ENCODE measurements at places on chromosomes 5 and 9.

DNA sequence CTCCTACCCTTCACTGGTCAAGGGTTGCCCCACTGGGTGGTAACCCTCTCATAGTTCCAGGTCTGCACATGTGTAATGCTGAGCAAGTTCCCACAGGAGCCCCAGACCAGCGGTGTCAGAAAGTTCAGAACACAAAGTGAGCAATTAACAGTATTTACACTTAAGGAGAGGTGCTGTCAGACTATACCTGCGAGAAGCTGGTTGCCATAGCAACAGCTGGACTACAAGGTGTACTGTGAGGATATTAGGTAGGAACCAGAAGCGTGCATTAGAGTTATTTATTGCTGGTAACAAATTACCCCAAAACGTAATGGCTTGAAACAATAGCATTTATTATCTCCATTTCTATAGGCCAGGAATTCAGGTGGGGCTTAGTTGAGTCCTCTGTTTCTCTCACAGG is 317.0 kb upstream of the RPS23 start:
- DNase-seq, result no peak

- peak; percentile 47 for DNase-seq
Measured at GRCh38 chr9:83937861-83938455, 16.7 kb upstream of the KIF27 start.

DNA sequence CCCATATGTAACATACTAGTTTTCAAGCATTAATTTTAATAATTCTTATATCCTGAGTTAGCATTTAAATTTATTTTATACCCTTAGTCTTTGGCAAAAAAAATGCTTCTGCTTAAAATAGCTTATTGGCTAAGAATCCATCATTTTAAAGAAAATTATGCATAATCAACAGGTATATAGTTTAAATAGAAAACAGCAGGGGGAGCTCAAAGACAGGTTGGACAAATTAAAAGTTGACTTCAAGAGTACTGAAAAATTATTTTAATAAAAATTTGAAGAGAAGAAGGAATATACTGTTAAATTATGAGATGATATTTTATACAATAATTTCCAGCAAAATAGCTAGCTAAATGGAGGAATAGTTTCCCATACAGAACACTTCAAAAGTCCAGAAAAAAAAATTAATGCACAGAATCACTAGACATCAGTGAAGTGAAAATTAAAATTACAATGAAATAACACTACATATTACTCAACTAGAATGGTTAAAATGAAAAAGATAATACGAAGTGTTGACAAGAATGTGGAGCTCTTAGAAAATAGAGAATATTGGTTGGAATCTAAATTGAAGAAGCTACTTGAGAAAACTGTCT is 387.1 kb downstream of the PDE4D start:
- peak; percentile 54 for DNase-seq

GRCh38 chr9:124363326-124364096 is 51.7 kb downstream of the PSMB7 start:
- no peak for DNase-seq

- DNase-seq, result no peak
Measured at GRCh38 chr5:116908537-116908936, 333.9 kb upstream of the SEMA6A start.

DNA sequence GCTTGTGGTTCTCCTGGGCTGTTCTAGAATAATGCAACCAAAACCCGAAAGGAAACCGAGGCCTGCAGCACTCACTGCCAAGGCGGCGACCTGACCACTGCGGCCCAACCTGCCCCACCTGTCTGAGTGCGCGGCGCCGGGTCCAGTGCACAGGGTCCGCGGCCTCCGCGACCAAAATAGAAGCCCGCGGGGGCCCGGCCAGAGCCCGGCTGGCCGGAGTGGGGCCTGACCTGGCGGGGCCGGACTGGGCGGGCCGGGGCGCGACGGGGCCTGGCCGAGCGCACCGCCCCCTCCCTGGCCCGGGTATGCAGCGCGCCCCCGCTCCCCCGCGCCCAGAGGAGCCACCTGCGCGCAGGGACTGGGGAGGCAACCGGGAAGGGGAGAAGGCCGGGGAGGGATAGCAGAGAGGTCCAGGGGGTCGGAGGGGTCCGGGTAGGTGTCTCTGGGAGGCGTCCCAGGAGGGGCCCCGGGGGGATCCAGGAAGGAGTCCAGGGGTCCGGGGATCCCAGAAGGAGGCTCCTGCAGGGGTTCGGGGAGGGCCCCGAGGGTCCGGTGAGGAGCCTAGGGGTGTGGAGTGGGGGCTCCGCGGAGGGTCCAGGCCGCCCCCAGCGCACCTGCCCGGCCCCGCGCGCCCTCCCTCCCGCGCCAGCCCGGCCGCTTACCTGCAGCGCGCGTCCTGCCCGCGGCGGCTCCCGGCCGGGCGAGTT is 503 bp downstream of the SEMA4D start:
- DNase-seq, result no peak

- no peak for DNase-seq
Measured at GRCh38 chr5:116453988-116454411, 120.6 kb downstream of the SEMA6A start.

DNA sequence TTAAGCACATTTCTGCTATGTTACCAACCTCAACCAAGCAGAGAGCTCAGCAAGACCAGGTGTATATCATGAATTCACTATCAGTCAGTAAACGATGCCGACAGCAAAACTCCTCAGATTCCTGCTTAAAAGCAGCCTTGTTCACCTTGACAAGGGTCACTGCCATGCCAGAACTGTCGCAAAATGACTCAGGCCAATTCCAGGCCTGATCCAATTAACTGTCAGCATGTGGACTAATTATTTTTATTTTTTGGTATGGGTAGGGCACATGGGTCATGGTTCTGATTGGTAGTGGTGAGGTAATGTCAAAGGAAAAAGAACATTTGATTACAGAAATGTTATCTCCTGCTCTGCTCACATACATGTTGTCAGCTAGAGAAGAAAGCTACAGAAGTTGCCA is 214.2 kb upstream of the OTULINL start:
- DNase-seq, result no peak

GRCh38 chr9:128683340-128684064 is 5.5 kb upstream of the SET start:
- DNase-seq, result no peak

DNA sequence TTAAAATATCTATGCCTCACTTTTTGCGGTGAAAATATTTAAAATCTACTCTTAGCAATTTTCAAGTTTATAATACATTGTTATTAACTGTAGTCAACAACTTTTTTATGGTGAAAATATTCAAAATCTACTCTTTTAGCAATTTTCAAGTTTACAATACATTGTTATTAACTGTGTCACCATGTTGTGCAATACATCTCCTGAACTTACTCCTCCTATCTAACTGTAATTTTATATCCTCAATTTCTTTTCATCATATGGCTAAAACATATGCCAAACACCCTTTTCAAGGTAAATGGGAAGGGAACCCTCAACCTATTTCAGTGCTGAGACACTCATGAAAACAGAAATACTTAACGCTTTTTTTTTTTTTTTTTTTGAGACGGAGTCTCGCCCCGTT is 982.7 kb upstream of the DMAC1 start:
- DNase-seq, result no peak

DNA sequence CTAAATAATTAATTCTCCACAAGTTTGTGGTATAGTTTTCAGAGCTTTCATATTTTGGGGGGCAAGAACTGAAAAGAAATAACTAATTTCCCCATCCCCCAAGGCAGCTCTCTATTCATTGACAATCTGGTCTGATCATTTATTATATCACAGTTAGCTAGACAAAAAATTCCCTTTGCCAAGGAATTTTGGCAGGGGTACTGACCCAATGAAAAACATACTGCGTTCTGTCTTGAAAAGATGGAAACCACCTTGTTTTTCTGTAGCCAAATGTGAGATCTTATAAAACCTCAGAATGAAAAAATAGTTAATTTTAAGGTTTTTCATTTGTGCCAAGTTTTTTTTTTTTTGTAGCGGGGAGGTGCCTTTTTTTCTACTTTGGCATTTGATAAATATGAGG is 1008.9 kb downstream of the EFNA5 start:
- DNase-seq, result no peak

DNA sequence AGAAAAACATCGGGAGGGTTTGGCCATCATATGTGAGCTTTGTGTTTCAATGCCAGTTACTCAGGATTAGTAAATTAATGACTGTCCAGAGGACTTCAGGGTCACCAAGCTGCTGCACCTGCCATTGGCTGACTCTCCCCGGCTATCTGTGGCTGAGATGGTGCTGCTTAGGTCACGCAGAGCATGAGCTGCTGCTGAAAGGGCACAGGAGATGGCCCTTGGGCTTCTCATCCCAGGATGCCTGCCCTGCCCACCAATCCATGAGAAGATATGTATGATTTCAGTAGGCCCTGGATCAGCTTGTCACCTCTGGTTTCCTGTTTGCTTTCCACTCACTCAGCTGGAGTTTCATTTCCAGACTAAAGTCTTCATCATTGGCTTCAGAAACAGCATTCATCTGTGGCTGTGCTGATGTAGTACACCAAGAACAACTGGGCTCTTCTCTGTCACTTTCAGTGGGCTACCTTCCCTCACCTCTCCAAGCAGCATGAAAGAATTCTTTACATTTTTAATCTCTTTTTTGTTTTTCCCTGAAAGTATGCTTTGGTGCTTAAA is 2.4 kb upstream of the CATSPER3 start:
- no peak for DNase-seq

DNA sequence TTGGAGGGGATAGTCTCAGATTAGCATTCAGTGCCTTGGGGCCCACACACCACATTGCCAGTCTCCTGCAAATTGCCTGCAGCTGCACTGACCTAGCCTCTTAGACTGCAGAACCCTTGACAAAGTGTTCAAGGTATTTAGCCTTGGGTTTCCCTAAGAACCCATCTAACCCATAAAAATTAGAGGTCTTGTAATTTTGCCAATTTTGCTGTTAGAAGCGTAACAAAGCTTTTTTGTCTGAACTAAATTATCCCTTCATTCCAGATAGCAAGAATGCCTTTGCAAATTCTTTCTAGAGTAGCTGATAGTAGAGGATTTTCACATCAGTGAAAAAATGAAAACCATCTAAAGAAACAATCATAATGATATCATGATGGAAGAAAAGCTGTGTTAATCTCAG is 74.0 kb upstream of the CCNG1 start:
- DNase-seq, result no peak

- peak; percentile 44 for DNase-seq
Measured at GRCh38 chr9:114033397-114034103, 44.5 kb downstream of the AMBP start.

DNA sequence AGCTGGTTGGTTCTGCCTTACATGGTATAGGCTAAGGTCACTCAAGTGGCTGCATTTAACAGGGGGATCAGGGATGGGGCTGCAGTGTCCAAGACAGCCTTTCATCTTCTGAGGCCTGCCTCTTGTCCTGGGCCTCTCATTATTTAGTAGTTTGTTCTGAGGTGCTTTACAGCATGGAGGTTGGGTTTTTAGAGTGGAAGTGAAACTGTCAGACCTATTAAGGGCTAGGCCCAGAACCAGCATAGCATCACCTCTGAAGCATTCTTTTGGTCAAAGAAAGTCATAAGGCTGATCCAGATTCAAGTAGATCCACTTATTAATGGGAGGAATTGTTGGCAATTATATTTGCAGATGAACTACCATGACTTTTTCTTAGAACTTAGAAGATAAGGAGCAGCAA is 146.0 kb upstream of the NMUR2 start:
- DNase-seq, result no peak

DNA sequence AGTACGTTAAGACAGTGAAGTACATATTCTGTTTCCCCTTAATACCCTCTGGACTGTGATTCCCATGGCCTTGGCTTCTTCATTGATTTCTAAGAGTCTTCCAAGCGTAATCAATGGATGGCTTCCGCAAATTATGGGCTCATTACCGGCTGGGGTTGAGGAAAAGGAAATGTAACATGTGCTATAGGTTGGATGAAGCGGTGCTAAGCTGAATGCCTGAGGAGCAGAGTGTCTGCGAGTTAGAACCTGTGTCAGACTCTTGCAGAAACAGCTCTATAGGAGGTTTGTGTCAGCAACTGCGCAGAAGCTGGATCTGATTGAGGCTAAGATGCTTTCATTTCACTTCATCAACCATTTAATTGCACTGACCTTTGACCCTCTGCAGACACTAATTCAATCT is 114.3 kb upstream of the CDH18 start:
- DNase-seq, result no peak

GRCh38 chr9:117284414-117284813 is 130.4 kb downstream of the ASTN2 start:
- DNase-seq, result no peak

- no peak for DNase-seq
Measured at GRCh38 chr5:148391422-148391821, 7.7 kb downstream of the FBXO38 start.

DNA sequence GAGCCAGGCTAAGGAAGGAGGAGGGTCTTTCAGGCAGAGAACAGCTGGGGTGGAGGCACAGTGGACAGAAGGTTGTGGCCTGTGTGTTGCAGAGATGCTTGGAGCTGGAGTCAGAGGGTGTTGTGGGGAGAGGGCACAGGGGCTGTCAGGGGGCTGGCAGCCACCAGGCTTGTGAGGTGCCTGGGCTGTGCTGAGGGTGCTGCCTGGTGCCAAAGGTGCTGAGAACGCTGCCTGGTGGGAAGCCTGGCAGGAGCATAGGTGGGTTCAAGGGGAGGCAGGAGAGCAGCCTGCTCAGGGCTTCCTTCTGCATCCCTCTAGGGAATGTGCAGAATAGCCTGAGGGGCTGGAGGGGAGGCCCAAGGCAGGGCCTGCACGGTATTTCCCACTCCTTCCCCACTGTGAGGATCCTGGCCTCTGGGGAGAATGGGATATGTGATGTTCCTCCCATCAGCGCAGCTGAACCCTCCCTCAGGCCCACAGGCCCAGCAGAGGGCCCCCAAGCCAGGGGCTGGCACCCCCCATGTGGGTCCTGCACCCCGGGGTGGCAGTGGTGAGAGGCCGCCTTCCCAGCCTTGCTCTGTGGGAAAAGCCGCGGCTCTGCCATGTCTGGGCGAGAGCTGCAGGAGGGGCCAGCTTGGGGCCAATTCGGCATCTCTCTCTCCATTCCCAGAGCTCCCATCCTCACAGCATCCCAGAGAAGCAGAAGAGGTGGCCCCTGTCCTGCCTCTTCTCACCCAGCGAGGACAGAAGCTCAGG is 76.3 kb downstream of the CACNA1B start:
- no peak for DNase-seq

- no peak for DNase-seq
Measured at GRCh38 chr9:89548071-89548638, 50.2 kb upstream of the SEMA4D start.

DNA sequence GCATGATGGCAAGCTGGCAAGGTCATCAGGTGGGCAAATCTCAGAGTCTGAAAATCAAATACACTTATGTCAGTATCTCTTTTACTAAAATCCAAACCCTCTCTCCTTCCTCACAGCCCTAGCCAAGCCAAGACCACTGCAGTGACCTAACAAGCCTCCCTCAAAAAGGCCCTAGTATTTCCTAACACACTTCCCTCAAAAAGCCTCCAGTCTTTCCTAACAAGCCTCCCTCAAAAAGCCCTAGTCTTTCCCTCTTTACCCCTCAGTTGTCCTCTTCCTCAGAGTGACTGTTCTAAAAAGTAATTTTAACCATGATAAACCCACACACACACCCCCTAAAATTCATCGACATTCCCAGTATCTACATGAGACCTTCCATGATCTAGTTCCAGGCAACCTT is 140.0 kb downstream of the CDK5RAP2 start:
- no peak for DNase-seq

DNA sequence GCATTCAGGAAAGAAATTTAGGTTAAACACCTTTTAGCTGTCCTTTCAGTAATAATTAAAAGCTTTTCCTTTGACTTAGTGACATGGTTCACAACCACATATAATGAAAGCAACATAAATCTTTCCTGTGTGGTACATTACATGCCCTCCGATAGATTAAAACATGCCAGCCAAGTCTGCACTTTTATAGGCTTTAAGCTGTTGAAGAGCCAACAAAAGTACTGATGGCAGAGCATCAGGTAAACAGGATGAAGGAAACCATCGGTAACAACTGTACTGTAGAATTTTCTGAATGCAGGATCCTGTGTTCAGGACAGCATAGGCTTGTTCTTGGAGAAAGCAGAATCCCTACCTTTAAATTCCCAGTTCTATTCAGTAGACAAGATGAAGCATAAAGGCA is 226.6 kb downstream of the MLLT3 start:
- DNase-seq, result no peak

Data from NCI-H1092 treated with DMSO at 0.1 percent for 48 hours (cell line).